ENCODE measurements at places on chromosomes 1 and 21.

GRCh38 chr21:39444421-39445180 is 977 bp downstream of the LCA5L start:
- DNase-seq = no peak

DNA sequence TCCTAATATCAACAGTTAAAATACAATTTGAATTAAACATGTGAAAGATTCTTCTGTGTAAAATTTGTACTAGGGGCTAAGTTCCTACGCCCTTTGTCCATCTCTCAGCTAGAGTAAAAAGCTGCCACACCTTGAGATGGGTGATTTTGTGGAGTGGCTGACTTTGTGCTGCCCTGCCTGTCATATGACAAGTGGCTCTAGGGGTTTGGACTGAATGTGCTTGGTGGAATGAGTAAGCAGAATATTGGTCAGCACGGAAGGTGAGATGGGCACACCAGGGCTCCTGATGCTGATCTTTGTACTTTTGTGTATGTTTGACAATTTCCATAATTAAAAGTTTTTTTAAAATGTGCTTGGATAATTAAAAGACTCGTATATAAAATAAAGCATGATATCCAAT is 133.6 kb upstream of the SLC45A1 start:
- DNase-seq = no peak

DNA sequence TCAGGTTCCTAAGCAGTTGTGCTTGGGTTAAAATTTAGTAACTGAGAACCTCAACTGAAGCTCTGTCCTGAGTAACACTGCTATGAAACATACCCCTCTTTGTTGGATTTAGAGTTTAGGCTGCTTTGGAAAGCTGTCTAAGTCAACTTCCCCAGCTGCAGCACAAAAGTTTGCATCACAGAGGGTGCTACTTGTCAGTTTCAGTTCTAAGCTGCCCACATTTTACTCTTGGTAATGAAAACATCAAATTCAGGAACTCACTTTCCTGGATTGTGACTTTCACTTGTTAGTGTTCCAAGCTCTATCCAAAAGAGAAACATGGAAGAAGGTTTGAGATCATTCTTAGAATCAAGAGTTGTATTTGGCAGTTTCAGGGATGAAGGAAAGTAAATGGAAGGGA is 191.7 kb upstream of the NFIA start:
- DNase-seq = no peak

- DNase-seq = no peak
Measured at GRCh38 chr1:204448344-204448964, 36.8 kb upstream of the PPP1R15B start.

- DNase-seq = no peak
Measured at GRCh38 chr1:71427066-71427465, 346.2 kb upstream of the ZRANB2 start.

DNA sequence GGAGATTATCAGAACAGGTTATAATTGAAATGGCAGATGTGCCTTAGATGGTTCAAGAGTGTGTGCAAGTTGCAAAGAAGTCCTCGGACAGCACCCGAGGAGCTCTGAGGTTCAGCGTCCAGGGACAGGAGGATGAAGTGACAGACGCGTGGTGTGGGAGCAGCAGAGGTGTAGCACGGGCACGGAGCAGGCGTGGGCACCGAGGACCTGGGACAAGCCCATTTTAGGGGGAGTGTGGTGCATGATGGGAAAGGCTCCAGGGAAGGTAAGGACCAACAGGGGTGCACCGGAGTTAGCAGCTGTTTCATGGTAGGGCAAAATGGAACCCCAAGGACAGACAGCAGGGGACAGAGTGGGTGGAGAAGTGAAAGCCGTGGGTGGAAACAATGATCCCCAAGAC is 56.3 kb upstream of the BACE2 start:
- DNase-seq = no peak

- DNase-seq = no peak
Measured at GRCh38 chr1:202888221-202888530, 773 bp downstream of the RABIF start.

DNA sequence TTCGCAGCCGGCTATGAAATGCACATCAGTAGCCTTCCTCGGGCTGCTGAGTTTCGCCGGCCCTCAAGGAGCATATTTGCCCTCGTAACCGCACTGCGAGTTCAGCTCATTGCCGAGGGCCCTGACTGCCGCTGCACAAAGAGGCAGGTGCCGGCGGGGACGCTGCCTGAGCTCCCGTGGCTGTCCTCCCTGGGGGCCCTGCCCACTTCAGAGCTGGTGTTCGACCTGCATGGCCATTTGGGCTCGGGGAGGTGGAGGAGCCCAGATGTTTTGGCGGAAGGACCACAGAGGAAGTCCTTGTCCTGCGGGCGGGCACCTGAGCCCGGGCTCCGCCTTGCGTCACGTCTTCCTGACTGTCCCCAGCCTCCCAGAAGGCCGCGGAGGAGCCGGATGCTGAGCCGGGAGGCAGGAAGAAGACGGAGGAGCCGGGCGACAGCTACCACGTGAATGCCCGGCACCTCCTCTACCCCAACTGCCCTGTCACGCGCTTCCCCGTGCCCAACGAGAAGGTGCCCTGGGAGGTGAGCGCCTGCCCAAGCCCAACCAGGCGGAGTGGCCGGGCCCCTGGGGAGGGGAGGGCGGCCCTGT is 29.9 kb upstream of the LRRC3 start:
- no peak for DNase-seq
